HT1080 (cell line): ENCODE measurements at places on chromosomes 12 and 14. TPM values are rescaled to one million over a fixed set of nuclear protein-coding genes. Genes with fewer than 3 reads are reported as not detected.

RNASE7 gene
- total RNA-seq, result 0.43 TPM in 1 of 2 replicates, not detected in the other

- DNase-seq, result peak; percentile 48
These were observed 456.2 kb downstream of the FOXG1 start for GRCh38 chr14:29222671-29223268.

GRCh38 chr12:728781-729180, 23.6 kb upstream of the WNK1 start:
- no peak for DNase-seq

- DNase-seq, result no peak
These were observed 9.0 kb downstream of the LGALS3 start for GRCh38 chr14:55138091-55138490.

GRCh38 chr12:57236925-57237595, 7.5 kb downstream of the SHMT2 start:
- no peak for DNase-seq

GRCh38 chr12:22407397-22407796, 72.9 kb upstream of the ST8SIA1 start:
- DNase-seq, result no peak

TRPV4 gene
- total RNA-seq, result 0.50 and 0.72 TPM in 2 replicates

DNA sequence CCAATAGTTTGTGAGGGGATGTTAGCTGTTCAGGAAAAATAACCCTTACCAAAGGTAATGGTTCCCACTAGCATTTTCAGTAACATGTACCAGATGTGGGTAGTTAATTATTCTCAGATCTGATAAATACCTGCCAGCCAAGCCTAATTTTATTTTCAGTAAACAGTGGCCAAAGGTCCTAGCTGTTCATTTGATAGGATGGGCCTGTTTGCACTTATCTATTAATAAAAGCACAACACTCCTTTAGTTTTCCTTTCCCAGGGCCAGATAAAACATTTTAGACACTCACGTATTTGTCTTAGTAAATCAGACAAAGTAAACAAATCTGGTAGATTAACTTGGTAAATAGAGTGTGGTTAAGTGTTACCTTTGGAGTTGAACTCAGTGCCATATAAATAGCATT, 345.1 kb downstream of the RAD51B start:
- DNase-seq, result no peak

GRCh38 chr14:56219666-56220413, 101.6 kb downstream of the PELI2 start:
- no peak for DNase-seq

KCNC2 gene
- not detected in 2 replicates for total RNA-seq

MYF5 gene
- total RNA-seq, result not detected in 2 replicates

DNA sequence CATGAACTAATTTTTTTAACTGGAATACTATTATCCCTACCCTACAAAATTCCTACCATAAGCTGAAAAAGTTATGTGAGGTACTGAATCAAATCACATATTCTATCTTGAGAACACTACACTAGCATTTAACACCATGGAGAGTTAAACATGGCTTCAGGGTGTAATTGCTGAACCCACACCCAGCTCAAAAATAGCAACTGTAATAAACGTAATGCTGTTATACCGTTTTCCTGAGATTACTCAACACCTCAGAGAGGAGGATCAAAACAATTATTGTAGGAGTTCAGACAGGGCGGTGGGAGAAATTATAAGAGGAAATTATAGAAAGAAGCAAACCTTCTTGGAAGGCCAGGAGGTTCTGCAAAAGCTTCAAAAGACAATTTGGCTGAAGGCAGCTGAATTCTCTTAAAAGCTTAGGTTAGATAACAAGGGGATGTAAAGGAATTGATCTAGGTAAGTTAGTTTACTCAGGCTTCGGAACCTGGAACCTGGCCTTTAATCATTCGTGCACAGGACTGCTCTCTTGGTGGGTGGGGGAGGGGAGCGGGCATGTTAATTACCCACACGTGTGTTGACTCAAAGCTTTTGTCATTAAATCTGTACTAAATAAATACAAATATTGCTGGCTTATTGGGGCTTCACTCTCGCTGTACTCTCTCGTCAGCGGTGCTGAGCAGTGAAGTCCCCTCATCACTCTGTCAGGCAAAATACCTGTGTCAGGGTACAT, 12.1 kb upstream of the IPO8 start:
- DNase-seq, result no peak

- DNase-seq, result no peak
These were observed 431.2 kb upstream of the PDE3A start for GRCh38 chr12:19937161-19937560.

STAB2 gene
- not detected in 2 replicates for total RNA-seq

MDGA2 gene
- 3.1 and 4.2 TPM in 2 replicates for total RNA-seq

GRCh38 chr12:115518-115917, 49.0 kb downstream of the IQSEC3 start:
- DNase-seq, result no peak

LRTM2 gene
- not detected in 2 replicates for total RNA-seq

GRCh38 chr12:100797246-100797645, 2.7 kb downstream of the ANO4 start:
- DNase-seq, result no peak

BCAT1 gene
- total RNA-seq, result 90.0 and 106 TPM in 2 replicates

GRCh38 chr14:100067971-100068959, 3.0 kb downstream of the EVL start:
- peak; percentile 70 for DNase-seq

DNA sequence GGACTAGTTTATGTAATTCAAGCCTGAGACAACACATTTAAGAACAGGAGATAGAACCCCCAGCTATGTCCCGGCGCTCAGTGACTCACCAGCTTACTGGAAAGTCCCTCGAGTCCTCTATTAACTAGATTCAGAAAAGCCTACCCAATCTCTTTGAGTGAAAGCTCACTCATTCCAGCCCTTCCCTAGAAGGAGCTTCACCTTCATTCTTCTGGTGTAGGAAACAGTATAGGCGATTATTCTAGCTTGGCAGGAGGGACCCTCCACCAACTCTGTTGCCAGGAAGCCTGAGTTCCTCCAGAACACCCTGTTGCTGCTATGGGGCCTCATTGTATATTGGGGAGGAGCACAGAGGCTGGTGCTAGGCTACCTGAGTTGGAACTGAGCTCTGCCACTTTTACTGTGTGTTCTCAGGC, 57.2 kb upstream of the AEBP2 start:
- DNase-seq, result peak; percentile 80

MIP gene
- not detected in 2 replicates for total RNA-seq

MOAP1 gene
- total RNA-seq, result 22.9 and 23.0 TPM in 2 replicates

GRCh38 chr14:72291908-72292688, 359.9 kb downstream of the RGS6 start:
- peak; percentile 73 for DNase-seq

ERBB3 gene
- 1.2 and 1.4 TPM in 2 replicates for total RNA-seq

- DNase-seq, result no peak
These were observed 180.2 kb upstream of the PZP start for GRCh38 chr12:9388379-9388778.

GRCh38 chr14:49594347-49595091, 4.2 kb upstream of the LRR1 start:
- no peak for DNase-seq

DNA sequence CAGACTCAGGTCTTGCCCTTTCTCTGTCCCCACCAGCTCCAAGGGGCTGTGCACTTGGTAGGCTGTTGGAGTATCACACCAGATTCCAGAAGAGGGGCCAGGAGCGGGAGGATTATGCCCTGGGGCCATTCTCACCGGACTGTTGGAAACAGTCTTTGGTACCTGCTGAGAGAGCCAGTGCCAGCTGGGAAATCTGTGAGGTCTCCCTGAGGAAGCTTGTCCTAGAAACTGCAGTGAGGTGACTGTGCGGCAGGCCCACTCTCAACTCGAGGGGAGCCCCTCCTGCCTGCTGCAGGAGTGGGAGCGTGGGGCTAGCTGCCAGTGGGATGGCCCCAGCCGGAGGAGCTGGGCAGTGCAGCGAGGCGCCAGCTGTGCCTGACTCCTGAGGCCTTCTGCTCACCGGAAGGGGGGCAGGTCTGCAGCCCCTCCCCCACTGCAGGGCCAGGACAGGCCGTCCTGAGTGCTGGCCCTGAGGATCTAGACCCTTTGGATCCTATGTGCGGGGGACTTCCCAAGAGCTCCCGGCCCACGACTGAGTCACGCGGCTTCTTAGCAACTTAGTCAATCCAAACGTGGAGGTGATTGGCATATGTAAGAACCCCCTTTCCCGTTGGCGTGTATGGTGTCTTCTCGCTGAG, 295.2 kb downstream of the CACNA1C start:
- DNase-seq, result no peak

GRCh38 chr14:49250517-49250916, 335.7 kb downstream of the RPS29 start:
- no peak for DNase-seq

GRCh38 chr14:69260190-69260860, 367 bp downstream of the GALNT16 start:
- DNase-seq, result no peak

DNA sequence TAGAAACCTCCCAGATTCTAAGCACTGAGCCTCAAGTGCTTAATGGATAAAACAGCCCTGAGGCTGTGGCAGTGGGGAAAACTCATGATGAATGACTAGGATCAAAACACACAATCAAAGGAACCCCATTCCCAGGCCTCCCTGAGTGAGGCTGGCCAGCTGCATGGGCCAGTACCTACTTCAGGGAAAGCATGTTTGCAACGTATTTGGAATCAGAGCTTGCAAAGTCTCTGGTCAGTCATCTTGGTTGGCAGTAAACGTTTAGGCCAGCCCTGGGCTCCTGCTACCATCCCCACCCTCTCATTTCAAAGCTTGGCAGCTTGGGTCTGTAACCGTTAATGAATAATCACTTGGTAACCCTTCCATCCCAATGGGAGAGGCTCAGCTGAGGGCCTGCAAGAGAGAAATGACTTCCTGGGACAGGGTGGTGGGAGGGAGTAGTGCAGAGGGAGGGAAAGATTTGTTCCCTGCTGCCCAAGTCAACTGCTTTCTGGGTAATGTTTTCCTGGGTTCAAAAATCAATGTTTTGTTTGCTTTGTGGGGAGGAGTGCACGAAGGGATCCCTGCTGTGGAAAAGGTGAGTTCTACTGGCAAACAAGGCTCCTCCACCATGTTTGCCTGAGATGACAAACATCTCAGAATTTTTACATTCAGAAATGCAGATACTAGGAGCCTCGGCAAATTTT, 2.0 kb upstream of the RNASE8 start:
- no peak for DNase-seq

- DNase-seq, result peak; percentile 69
These were observed 82.9 kb downstream of the RCOR1 start for GRCh38 chr14:102675396-102675795.

GRCh38 chr14:69560826-69561225, 13.8 kb downstream of the CCDC177 start:
- no peak for DNase-seq

- peak; percentile 62 for DNase-seq
These were observed 172.2 kb upstream of the DDHD1 start for GRCh38 chr14:53325176-53325806.

DNA sequence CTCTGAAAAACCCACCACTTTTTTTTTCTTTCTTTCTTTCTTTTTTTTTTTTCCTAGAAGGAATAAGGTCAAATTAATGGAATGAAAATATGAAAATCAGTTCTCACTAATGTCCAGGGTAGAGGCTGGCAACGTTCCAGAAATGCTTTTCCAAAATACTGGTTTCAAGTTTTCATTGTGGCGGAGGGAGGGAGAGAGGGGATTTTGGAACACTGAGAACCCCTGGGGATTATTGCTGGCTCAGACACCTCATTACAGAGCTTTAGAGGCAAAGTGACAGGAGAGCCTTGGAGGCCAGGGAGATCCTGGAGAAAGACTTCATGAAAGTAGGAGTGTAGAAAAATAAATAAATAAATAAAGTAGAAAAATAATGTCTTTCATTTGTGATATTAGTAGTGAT, 45.4 kb downstream of the ALX1 start:
- no peak for DNase-seq

DNA sequence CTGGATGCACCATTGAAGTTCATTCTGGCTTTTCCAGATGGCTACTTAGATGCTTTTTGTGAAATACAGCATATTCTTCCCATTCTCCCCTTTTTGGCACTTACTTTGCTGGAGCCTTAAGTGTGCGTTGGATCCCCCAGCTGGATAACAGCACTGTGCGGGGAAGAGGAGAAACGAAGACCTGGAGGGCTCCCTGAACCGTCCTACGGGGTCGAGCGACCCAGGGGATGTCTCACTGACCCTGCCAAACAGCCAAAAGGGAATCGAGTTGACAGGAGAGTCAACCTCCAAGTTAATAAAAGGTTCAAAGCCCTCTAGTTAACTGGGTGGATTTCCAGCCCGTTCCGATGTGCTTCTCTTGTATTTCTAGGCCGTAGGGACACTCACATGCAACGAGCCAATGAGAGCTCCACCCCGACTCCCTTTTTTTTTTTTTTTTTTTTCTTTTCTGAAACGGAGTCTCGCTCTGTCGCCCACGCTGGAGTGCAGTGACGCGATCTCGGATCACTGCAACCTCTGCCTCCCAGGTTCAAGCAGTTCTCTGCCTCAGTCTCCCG, 1.0 kb upstream of the CAMKK2 start:
- no peak for DNase-seq

RERGL gene
- not detected in 2 replicates for total RNA-seq
